ENCODE measurements at places on chromosomes 6 and 20. TPM values are rescaled to one million over a fixed set of nuclear protein-coding genes. Genes with fewer than 3 reads are reported as not detected.

GRCh38 chr6:8242885-8243284, 140.5 kb upstream of the EEF1E1 start:
- DNase-seq, result no peak

- no peak for DNase-seq
Measured at GRCh38 chr6:81396916-81397315, 355.6 kb downstream of the TENT5A start.

DNA sequence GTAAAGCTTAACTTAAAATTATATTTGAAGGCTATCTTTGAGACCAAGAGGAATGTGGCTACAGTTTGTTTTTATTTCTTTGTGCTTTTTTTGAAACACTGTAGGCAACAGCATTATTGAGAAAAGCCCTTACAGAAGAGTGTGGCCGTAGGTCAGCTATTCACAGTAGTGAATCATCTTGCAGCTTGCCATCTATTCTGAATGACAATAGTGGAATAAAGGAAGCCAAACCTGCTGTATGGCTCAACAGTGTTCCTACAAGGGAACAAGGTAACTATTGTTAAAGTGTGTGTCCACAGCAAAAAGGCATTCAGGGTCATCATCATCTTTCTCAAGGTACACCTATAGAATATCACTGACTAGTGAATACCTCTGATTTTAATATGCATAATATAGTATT, 88.5 kb downstream of the KIZ start:
- no peak for DNase-seq

- DNase-seq, result no peak
Measured at GRCh38 chr6:11231564-11232192, 790 bp downstream of the NEDD9 start.

GRCh38 chr20:31757254-31757653, 18.2 kb downstream of the TPX2 start:
- no peak for DNase-seq

DNA sequence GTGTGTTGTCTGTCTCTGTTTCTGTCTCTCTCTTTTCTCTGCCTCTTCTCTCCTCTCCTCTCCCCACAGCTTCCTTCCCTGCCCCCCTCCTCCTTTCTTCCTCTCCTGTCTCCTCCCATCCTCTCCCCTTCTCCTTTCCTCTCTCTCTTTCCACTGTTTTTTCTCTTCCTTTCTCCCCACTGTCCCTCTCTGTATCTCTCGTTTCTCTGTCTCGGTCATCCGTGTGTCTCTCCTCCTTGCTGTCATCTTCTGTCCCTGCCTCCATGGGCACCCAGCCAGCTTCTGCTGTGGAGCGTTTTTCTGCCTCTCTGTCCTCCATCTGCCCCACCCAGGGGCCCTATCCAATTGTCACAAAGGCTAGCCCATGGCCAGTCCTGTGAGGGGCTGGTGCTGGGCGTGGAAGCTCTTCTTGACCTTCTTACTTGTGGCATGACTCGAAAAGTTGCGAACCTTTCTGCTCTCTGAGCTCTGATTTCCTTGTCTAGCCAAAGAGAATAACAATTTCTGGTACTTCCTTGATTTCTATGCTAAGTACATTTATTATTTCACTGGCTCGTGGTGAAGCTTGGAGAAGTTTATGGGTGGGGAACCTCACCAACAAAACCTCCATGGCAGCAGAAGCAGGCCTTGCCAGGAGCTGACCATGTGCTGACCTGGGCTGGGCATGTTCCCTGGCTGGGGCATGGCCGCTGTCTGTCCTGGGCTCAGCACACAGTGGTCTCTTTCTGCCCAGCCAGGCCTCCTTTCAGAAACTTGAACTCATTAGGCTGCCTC, 69.3 kb downstream of the CEBPB start:
- no peak for DNase-seq

GRCh38 chr20:58518896-58519593, 3.8 kb upstream of the APCDD1L start:
- no peak for DNase-seq

DNA sequence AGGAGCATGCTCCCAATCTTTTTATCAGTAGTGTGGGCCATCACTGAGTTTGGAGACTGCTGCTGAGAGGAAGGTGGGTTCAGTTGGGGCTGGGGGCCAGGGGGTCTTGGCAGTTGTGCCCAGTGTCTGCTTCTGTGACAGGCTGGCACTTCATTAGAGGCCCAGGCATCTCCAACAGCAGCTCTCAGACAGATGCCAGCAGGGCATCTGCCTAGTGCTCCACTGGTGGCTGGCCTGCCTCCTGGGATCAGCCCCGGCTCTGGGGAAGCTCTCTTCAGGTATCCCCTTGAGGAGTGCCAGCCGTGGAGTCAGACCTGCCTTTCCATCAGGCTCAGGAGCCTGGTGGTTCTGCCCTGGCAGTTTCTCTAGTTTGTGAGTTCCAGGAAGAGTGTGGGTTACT, 77.3 kb downstream of the DTD1 start:
- no peak for DNase-seq

- DNase-seq, result no peak
Measured at GRCh38 chr20:32434434-32434833, 76.3 kb downstream of the ASXL1 start.

DNA sequence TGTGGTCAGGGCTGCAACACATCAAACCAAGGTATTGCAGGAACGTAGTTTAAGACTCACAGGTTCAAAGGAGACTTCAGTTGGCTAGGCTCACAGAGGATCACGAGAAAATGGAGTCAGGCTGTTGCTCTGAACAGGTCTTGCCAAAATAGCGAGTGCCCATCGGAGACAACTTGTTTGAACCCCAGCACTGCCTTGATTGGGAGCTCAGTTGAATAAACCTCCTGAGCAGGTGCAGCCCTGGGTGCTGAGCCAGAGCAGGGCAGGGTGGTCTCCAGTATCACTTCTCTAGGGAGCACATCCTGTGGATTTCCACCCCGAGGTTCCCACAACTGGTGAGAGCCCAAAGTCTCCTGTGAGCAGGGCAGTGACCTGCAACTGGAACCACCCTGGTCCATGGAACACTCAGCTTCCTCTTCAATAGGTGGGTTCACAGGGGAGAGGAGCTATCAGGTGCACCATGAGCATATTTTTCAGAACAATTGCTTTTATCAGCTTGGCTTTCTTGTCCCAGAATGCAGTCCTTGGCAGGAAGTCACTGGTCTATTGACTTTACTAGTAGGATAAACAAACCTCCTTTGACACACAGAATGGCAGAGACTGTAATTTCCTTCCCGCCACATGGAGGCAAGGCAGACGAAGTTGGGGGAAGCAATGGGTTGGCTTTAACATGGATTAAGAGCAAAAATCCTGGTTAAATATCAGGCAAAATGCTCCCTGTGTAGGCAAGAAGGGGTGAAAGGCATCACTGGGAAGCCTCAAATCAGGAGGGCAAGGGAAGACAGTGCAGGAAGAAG, 267.7 kb upstream of the FOXQ1 start:
- no peak for DNase-seq

DNA sequence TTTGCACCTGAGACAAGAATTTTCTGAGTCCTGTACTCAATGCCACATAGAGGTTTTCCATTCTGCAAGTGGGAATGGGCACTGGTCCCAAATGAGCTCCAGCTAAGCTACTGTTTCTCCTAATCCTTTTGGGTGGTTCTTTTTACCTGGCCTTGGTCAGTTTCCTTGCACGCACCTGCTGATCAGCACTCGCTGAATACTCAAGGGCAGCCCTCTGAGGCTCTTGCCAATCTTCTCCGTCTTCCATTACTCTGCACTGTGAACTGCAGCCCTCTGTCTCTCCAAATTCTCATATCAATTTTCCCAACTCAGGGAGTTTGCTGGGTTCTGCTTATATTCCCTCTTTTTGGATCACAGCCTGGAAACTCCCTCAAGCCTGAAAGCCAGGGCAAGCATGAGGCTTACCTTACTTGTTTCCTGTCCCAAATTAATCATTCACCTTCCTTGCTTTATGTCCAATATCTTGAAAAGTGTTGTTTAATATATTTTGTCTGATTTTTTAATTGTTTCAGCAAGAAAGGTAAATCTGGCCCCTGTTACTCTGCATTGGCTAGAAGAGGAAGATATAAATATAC, 138.0 kb upstream of the TBX18 start:
- DNase-seq, result no peak

DNA sequence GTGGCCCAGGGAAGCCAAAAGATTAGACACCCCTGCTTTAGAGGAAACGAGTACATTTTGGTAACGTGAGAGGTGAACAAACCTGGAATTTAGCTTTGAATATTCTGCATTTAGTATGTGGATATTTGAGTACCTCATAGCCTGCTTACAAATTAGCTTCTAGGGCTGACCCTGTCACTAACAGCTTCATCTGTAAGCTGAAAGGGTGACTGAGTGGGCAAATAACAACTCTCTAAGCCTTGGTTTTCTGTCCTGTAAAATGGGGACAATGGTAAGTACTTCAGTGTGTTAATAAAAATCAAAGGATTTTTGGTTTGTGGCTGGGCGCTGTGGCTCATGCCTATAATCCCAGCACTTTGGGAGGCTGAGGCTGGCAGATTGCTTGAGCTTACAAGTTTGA, 8.4 kb upstream of the GUCA1B start:
- DNase-seq, result no peak

GRCh38 chr6:40988634-40989033, 50.4 kb downstream of the UNC5CL start:
- no peak for DNase-seq

GRCh38 chr20:23643659-23644058, 5.9 kb upstream of the CST3 start:
- no peak for DNase-seq

- DNase-seq, result peak; percentile 9
Measured at GRCh38 chr20:9838035-9838377, 870 bp downstream of the PAK5 start.

- no peak for DNase-seq
Measured at GRCh38 chr6:39048481-39049399, at the start of gene GLP1R. Gene GLP1R (plus strand): TSS chr6:39048781. CDS start chr6:39048841, 60 bp downstream.

DNA sequence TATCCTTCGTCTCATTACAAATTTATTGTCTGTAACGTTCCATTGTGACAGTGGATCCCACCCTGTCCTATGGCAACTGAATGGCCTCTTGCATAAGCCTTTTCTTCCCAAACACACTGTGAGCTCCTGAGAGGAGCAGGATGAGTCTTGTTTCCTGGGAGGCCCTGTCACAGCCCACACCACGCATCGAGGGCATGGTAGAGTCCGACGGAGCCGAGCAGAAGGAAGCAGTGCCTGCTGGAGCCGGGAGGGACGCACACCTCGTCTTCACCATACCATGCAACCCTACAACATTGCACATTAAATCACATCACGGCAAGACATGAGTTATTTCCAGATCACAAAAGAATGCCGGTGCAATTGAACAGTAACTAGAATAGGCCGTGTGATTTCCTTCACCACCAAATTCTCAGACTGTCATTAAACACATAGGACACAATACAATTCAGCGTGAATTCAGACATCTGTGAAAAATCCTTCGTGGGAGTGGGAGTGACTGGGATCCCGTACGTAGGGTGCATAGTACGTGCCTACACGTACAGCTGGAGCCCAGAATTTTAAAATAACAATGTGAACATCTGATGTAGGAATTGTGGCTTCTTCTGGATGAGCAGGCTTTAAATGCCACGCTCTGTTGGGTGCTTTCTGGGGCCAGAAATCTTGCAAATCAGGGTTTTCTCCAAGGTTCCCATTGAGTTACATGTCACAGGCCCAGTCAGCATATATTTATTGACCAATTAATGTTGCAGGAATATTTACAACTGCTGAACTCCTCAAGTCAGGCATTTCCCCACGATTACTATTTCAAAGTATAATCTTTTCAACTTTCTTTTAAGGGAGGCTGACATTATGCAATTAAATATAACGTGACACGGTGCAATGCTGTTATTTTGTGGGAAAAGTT, 201.8 kb downstream of the TTLL2 start:
- no peak for DNase-seq

- no peak for DNase-seq
Measured at GRCh38 chr6:149001422-149001821, 254.6 kb downstream of the UST start.

DNA sequence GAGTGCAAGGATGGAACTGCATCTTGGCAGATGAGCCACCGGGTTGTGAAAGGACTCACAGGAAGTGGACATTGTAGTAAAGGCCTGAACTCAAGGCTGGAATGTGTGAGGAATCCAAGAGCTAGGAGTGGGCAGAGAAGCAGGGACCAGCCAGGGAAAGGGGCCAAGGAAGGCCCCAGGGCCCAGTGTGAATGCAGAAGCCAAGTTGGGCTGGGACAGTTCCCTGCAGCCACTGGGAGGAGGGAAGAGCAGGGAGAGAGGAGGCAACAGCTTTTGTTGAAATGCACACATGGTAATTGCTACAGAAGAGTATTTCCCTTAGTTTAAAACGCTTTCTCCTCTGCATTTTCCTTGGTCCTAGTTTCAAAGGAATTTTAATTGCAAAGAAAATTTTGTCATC, 34.6 kb downstream of the CDH22 start:
- no peak for DNase-seq

DNA sequence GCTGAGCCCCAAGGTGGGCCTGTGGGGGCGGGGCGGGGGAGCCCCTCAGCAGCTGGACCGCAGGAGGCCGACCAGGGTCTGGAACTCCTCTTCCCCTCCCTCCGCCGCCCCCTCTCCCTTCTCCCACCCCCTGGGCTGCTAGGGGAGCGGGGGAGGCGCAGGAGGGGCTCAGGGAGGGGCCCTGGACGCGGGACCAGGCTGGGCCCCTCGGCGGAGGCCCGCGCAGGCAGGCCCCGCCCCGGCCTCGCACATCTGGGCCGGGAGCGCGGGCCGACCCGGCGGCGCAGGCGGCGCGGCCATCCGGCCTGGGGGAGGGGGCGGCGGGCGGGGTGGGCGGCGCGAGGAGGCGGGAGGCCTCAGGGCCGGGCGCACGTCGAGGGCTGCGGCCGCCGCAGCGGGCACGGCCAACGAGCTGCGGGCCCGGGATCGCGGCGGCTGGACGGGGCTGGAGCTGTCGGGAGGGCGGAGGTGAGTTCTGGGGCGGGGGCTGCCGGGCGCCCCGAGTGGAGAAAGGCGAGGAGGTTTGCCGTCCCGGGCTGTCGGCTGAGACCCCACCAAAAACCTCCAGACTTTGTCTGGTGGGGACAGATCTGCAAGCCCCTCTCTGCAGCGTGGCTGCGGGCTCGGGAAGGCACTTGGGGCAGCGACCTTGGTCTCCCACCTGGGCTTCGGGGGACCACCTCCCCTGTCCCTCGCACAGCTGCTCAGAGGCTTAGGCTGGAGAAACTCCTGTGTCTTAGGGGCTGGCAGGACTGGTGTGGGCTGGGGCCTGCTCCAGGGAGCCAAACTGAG, at the start of gene HSPA12B:
Gene HSPA12B (plus strand): TSS at position 359 of the 792 bp plus-strand sequence. CDS start 5,990 bp downstream, outside the sequence.
- no peak for DNase-seq

GRCh38 chr20:24095756-24096155, 107.2 kb upstream of the GGTLC1 start:
- DNase-seq, result no peak

The RRAGD gene
- polyA plus RNA-seq, result 60.9 TPM

The CRISP1 gene
- 0.25 TPM for polyA plus RNA-seq

The KIF16B gene
- 21.0 TPM for polyA plus RNA-seq

The BPIFB4 gene
- polyA plus RNA-seq, result 0.12 TPM

The EYA2 gene
- polyA plus RNA-seq, result 0.72 TPM

The FAM217A gene
- 0.69 TPM for polyA plus RNA-seq

The EPHA7 gene
- 6.5 TPM for polyA plus RNA-seq

The COL9A1 gene
- polyA plus RNA-seq, result 5.2 TPM

The PCK1 gene
- polyA plus RNA-seq, result 13.3 TPM

The IP6K3 gene
- 0.34 TPM for polyA plus RNA-seq

The MEI4 gene
- polyA plus RNA-seq, result 0.09 TPM

The TASP1 gene
- polyA plus RNA-seq, result 12.8 TPM

The JAG1 gene
- polyA plus RNA-seq, result 72.0 TPM

The MLN gene
- 154 TPM for polyA plus RNA-seq

The ZNF343 gene
- 10.2 TPM for polyA plus RNA-seq

The SPEF1 gene
- 0.19 TPM for polyA plus RNA-seq

The HRH3 gene
- polyA plus RNA-seq, result 0.33 TPM

The ID4 gene
- polyA plus RNA-seq, result 41.6 TPM

The NRN1 gene
- polyA plus RNA-seq, result 4.0 TPM

The ESR1 gene
- 0.63 TPM for polyA plus RNA-seq

The HLA-DRA gene
- polyA plus RNA-seq, result 380 TPM

The COL19A1 gene
- 3.4 TPM for polyA plus RNA-seq

The HMGCLL1 gene
- 3.0 TPM for polyA plus RNA-seq

The ULBP2 gene
- polyA plus RNA-seq, result 0.09 TPM

The AHCY gene
- polyA plus RNA-seq, result 161 TPM
